ENCODE measurements at places on chromosomes 4 and X.

- no peak for DNase-seq
These were observed 1511.0 kb upstream of the ADGRL3 start for GRCh38 chr4:59689149-59689548.

- DNase-seq = no peak
These were observed 490.3 kb upstream of the PABPC4L start for GRCh38 chr4:134691915-134692314.

DNA sequence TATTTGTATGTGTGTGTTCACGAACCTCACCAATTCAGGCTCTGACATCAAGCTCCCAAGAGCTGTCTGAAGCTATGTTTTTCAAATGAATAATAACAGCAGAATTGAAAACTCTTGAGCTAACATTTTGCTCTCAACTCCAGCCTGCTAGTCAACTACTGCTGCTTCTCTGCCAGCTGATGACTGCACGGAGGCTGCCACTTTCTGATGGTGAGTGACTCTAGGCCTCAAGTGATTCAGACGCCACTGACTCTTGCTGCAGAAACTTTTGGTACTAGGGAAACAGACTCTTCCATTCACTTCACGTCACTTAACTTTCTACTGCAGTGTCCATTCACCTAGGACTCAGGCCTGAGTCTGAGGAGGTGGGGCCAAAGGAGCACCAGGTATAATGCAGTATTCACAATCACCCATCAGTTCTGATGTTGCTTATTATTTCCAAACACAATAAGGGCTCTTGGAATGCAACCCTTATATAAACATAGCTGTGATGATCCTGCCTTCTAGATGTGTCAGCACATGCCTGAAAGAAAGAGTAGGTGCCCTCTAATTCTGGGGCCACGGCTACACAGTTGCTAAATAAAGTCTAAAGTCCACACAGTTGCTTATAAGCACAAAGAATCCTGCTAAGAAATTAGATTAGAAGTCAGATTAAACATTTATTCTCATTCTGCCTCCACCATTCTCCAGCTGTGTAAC lies 16.0 kb downstream of the PRDM8 start:
- DNase-seq = no peak

DNA sequence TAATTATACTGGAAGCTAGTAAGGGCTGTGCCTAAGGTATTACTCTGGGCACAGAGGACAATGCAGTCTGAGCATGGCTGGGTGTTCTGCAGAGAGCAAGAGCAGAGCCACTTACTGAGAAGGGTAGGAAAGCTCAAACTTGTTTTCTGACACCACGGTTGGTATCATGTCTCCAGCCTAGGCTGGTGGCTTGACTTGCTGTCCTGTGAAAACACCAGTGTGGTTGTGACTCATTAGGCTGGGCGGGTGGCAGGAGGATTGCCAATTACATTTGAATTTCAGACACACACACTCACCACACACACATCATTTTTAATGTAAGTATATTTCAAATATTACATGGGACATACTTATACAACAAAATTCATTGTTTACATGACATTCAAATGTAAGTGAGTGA lies 19.7 kb upstream of the MTM1 start:
- DNase-seq = no peak

DNA sequence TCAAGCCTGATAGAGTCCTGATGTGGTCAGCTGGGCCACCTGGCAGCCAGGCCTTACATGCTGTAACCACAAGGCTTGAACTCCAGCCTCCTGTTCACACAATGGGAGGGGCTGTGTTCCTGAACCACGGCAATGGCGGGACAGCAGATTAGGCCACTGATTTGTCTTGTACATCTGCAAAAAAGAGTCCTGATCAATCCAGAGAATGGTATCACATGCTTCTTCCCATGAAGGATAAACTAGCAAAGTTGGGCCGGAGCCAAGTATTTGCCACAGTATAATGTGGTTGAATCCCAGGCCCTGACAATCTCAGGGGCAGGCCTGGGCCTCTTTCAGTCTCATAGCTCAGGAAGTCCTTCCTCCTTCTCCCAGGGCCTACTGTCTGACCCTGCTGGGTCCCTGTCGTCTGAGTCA lies 2182.5 kb upstream of the AGA start:
- no peak for DNase-seq

DNA sequence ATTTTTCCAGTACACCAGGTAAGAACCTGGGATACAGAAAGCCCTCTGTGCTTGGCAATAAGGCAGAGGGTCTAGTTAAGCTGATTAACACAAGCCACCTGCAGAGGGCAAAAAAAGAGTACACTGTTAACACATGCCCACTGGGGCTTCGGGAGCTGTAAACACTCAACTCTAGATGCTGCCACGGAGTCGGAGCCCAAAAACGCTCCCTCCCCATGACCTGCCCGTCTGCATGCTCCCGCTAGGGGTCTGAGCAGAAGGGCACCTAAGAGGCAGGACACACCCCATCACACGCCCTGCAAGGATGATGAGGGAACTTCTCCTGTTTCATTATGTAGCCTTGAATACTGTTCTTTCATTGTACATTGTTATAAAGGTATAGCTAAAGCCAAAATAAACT lies 715.6 kb upstream of the AADAT start:
- no peak for DNase-seq

- no peak for DNase-seq
These were observed 72.4 kb upstream of the PACRGL start for GRCh38 chr4:20627866-20628265.

- DNase-seq = no peak
These were observed 18.4 kb upstream of the AFF1 start for GRCh38 chr4:86916392-86916791.

DNA sequence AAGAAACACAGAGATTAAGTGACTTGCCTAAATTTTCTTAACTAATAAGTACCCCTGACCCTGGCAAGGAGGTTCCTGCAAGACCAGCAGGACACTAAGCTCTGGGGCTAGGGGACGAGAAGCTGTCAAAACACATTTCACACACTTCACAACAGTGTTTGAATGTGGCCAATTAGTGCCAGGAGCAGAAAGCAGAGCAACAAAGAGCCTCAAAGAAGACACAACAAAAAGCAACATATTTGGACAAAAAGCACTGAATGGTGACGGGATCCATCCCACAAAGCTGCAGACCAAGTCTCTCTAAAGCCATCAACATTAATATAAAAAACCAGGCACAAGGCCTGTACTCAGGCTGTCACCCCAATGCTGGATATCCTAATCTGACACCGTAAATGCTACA lies 361.9 kb upstream of the RASGEF1B start:
- DNase-seq = no peak

DNA sequence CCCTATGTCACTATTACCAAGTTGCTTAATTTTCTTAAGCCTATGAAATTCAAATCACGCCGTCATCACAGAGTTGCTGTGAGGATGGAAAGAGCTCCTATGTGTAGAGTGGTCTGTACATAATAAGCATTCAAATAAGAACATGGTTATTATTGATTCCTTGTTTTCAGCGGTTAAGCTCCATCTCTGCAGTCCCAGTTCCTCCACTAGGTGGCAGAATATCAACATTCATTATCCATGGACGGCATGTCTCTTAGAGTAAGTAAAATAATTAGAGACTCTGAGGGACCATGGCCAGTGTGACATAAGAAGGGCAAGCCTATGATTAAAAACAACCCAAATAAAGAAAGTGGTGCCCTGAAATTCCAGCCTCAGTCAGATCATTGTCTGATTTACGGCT lies 132.5 kb upstream of the NHS start:
- peak; percentile 20 for DNase-seq

DNA sequence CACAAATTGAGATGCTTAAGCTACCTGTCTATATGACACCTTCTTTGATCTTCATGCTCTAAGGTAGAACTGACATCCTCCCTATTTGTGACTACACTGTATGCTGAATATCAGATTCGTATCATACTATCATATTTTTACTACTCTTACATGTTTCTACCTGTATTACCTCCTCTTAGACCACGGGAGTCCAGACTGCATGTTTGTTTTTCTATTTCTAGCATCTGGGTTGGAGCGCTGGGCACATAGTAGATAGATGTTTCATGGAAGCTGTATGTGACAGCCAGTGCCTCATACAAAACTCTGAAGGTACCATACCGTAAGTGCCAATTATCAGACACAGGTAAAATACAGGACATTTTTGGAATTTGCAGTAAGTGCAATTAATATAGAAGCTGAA lies 47.6 kb downstream of the ATP10D start:
- no peak for DNase-seq

GRCh38 chrX:153456161-153456560 lies 10.3 kb upstream of the TREX2 start:
- no peak for DNase-seq

DNA sequence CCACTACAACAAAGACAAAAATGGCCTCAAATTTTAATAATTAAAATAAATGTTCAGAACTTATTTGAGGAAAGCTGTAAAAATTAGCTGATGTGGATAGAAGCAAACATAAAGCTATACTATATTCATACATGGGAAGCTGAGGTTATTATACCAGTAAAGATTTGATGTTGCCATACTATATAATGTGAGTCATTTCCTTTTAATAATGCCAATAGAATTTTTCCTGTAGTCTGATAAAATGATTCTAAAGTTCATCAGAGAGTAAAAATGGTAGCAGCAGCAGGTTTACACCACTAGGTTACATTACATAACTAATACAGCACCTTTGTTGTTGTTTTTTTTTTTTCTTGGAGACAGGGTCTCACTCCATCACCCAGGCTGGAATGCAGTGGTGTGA lies 45.5 kb upstream of the CYP2U1 start:
- no peak for DNase-seq

GRCh38 chr4:34731070-34731469 lies 1513.2 kb downstream of the ARAP2 start:
- DNase-seq = no peak

GRCh38 chrX:74453178-74453577 lies 31.9 kb downstream of the SLC16A2 start:
- no peak for DNase-seq

DNA sequence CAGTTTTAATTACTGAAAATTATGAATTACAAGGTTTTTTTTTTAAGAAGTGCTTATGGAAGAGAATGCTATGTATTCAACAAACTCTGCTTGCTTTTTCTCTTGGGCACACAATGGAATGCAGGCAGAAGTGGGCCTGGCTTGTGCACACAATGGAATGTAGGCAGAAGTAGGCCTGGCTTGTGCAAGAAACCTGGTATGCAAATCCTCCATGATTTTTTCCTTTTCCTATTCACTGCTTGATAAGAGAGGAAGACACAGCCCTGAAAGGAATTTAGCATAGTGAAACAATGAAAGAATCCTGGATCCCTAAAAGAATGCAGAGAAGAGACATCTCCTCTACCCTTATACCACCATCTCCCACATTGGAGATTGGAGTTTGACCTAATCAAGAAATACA lies 138.4 kb downstream of the COL25A1 start:
- DNase-seq = no peak

DNA sequence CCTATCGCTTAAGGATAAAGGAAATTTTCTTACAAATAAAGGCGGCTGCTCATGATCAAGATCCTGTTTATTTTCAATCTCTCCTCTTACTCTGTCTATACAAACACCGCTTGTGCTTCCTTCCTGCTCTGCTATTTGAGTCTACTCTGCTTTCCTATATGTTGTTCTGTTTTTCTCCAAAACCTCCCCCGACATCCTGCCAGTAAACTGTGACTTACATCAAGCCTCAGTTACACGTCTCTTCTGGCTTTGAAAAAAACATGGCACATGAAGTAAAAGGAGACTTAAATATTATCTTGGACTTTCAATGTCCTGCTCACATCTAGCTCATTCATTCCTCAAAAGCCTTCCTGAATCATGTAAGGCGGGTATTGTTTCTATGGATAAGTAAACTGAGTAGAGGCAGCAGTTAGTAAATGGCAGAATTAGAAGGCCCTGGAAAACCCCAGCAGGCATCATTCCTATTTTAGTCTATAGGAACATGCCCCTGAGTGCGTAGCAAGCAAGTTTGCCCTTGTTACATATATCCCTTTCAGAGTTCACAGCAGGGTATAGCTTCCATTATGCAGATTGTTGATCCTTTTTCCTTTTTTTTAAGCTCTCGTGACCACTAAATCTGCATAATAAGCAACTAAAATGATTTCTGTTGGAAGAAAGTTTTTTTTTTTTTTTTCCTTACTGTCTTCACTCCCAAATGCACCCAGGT lies 280.1 kb downstream of the RAPGEF2 start:
- DNase-seq = no peak

GRCh38 chr4:125722009-125722408 lies 407.3 kb downstream of the FAT4 start:
- DNase-seq = no peak

DNA sequence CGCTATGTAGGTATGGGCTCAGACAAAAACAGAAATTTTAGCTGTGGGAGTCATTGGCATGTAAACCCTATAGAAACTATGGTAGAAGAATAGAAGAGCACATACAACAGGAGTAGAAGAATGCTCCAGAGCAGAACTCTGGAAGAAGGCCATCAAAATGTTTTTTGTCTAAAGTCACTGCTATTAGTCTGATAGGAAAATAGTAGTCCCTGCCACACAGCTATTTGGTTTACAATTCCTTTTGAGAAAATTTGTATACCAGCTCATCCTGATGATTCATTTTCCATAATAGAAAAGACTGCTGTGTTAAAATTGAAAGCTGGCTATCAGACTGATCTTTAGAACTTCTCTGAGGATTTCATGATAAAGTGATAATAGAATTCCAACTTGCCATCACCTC lies 32.8 kb upstream of the ADAD1 start:
- DNase-seq = no peak

GRCh38 chr4:19850909-19851308 lies 400.8 kb upstream of the SLIT2 start:
- no peak for DNase-seq

GRCh38 chr4:111797455-111798163 lies 347.6 kb upstream of the FAM241A start:
- no peak for DNase-seq

GRCh38 chrX:12463052-12463451 lies 324.8 kb downstream of the FRMPD4 start:
- no peak for DNase-seq

DNA sequence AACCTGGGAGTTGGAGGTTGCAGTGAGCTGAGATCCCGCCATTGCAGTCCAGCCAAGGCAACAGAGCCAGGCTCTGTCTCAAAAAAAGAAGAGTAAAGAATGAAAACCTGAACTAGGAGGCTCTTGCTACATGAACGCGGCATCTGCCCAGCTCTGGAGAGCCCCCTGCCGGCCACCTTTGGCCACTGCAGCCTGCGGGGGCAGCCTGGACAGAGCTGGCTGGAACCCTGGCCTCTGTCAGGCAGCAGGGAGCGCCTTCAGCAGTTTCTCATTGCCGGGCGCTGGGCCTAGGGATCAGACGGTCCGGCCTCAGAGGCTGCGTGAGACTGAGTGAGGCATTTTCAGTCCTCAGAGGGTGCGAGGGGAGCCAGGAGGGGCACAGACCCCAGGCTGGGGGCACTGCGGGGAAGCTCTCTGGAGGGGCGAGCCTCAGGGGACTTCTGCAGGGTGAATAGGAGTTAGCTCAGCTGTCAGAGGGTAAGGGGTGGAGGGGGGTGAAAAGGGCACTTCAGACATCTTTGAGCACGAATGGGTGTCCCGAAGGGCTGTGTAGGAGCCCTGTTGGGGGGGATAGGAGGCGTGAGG lies 17.5 kb downstream of the DOK7 start:
- peak; percentile 78 for DNase-seq

- DNase-seq = no peak
These were observed 132.3 kb downstream of the NDST4 start for GRCh38 chr4:114980932-114981708.

All from activated CD4-positive, alpha-beta T cell treated with anti-CD3 and anti-CD28 coated beads for 24 hours (primary cell).